ENCODE measurements at places on chromosomes 4 and X. TPM values are rescaled to one million over a fixed set of nuclear protein-coding genes. Genes with fewer than 3 reads are reported as not detected.

Gene SSX2B
- total RNA-seq, result not detected

- no peak for DNase-seq
Observed at GRCh38 chr4:122814426-122814825, 12.2 kb upstream of the FGF2 start.

GRCh38 chrX:2610246-2611170 is 80.6 kb upstream of the CD99 start:
- no peak for DNase-seq

Gene RASSF6
- total RNA-seq, result 0.89 TPM

- DNase-seq, result no peak
Observed at GRCh38 chrX:10142041-10142599, 14.7 kb upstream of the CLCN4 start.

Gene DCK
- 54.7 TPM for total RNA-seq

DNA sequence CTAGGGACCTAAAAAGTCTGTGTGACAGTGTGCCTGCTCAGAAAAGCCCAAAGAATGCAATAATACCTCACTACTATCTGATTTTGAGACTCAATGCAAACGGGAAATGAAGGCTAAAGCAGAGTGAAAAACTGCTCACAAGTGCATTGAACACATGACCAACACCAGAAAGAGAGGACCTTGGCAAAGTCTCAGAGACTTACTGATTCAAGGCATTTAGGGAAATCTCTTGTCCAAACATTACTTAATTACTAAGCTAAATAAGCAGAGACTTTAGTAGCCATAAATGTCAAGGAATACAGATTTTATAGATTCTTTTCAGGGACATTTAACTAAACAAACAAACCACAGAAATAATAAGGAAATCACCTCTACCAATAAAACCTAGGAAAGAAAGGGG is 916.0 kb downstream of the FSTL5 start:
- DNase-seq, result no peak

GRCh38 chr4:113116414-113117357 is 67.2 kb downstream of the ANK2 start:
- no peak for DNase-seq

DNA sequence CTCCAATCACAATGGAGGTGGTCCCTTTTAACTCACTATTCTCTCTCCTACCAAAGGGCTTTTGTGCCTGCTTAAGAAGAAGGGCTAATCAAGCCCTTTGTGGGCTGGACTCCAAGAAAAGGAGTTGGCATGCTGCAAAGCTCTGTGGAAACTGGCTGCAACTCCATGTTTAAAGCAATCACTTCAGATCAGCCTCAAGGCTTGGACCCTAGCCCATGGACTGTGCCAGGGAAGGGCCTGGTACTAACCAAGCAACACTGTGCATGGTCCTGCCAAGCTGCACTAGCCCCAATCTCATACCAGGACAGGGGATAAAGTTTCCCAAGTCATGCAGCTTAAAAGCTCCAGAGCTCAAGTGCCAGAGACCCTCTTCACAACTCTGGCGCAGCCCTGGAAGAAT is 86.7 kb downstream of the ATP8A1 start:
- DNase-seq, result no peak

GRCh38 chr4:187268940-187269339 is 545.3 kb upstream of the FAT1 start:
- DNase-seq, result no peak

DNA sequence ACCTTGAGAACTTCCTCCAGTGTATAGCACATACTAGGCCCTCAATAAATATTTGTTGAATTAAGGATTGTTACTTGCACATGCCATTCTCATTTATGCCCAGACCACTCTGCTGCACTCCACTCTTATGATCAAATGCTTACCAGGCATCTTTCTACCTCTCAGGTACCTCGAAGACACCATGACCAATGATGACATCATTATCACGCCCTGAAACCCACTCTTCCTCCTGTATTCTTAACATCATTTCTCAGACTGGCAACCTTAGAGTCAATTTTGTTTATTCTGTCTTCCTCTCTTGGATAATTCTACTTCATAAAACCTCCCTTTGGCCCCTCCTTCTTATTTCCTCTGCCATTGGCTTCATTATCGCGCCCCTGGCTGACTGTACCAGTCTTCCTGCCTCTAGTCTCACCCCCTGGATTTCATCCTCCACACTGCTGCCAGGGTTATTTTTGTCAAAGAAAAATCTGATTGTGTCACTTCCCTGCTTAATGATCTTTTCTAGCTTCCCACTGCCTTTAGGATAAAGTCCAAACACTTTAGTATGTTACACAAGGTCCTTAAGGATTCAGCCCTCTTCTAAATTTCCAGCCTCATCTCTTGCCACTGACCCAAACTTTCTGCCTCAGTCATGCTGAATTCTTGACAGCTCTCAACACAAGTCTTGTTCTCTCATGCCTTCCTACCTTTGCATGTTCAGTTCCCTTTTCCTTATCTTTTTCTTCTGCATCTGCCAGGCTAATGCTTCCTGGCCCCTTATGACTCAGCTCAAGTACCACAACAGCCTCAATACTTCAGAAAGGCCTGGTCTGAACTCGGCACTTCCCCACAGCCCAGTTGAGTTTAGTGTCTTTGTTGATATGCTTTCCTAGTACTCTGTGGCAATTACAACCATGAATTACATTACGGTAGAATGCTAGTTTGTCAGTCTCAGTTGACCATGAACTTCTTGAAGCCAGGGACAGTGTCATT is 45.8 kb downstream of the HDAC8 start:
- DNase-seq, result no peak

Measured in CD4-positive, alpha-beta memory T cell (primary cell).